ENCODE measurements at places on chromosomes 5 and 9. TPM values are rescaled to one million over a fixed set of nuclear protein-coding genes. Genes with fewer than 3 reads are reported as not detected.

GRCh38 chr9:116361547-116361946 is 208.0 kb downstream of the PAPPA start:
- no peak for DNase-seq

DNA sequence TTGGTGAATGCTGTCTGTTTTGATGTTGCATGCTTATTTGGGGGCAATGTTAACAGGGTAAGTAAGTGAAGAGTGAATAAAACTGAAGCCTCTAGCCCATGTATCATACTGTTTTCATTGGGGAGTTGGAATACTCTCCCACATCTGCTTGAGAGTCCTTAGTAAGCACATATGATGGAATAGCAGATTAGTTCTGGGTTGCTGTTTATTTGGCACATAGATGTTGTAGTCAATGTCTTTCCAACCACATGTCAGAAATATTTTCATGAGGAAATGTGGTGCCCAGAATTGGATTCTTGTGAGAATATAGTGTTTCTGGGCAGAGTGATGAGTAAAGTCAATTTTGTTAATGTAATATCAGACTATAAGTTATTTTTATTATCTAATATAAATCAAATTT is 611.7 kb upstream of the FTMT start:
- no peak for DNase-seq

DNA sequence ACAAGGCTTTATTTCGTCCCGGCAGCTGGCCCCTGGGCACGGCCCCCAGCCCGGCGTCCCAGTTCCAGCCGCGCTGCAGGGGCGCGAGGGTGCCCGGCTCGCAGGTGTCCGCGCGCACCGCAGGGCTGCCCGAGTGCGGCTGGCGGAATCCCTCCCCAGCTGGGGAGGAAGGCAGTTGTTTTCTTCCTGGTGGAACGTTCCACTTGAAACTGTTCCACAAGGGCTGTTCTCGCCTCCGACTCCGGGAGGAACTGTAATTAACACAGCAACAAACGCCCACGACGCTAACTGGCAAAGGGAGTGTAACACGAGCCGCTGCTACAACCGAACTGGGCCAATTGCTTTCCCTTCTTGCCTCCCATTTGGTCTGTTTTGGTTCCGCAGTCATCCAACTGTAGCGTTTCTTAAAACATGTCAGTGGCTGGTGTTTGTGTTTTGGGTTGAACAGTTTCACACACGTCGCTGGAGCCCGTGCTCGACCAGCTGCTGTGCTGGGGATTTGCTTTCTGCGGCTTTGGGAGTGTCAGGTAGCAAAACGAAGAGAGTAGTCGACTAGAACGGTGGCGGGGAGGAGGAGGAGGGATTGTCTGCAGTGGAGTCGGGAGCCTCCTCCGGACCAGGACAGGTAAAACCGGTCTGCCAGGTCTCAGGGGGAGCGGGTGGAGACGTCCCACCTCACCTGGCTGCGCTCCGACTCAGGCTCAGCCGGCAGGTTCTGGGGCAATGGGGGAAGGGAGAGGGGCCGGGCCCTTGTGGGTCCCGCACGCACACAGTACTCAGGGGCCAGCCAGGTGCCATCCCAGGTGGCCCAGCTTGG is 131.6 kb upstream of the NIPBL start:
- DNase-seq = no peak

- no peak for DNase-seq
These were observed 446.3 kb downstream of the ENC1 start for GRCh38 chr5:74194196-74194595.

- DNase-seq = peak; percentile 36
These were observed 36.6 kb upstream of the MYORG start for GRCh38 chr9:34413231-34413852.

DNA sequence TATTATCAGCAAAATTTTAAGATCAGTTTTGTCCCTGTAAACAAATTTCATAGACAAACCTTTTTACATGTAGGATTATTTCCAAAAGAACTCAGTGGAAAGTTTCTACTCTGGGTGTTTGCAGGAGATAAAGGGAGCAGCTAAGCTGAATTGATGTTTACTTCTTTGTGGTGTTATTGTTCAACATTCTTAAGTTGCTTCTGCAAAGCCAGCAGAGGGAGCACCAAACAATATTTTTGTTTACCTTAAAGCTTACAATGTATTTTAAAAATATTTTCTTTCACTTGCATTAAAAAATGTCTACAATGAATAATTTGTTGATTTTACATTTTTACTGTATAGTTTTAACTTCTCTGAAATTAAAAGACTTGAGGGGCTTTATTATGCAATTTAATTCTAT is 135.4 kb downstream of the ATG10 start:
- peak; percentile 27 for DNase-seq

GRCh38 chr5:158301186-158301585 is 442.2 kb upstream of the CLINT1 start:
- DNase-seq = no peak

DNA sequence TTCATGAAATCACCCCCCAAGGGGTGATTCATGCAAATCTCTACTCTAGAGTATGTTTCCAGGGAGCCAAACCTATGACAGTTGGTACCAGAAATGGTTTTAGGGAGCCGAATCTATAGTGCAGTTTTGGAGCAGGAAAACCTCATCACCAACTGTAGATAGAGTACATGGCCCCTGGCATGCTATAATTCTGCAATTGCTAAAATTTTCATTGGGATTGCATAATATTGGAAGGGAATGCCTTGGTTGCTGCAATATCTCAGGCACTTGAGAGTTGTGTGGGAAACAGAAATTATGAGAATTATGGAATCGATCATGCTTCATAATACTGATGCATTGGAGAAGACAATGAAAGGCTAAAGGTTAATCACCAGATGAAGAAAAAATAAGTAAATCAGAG is 148.2 kb upstream of the PLPPR1 start:
- no peak for DNase-seq

GRCh38 chr9:136645903-136646754 is 16.6 kb upstream of the EGFL7 start:
- no peak for DNase-seq

DNA sequence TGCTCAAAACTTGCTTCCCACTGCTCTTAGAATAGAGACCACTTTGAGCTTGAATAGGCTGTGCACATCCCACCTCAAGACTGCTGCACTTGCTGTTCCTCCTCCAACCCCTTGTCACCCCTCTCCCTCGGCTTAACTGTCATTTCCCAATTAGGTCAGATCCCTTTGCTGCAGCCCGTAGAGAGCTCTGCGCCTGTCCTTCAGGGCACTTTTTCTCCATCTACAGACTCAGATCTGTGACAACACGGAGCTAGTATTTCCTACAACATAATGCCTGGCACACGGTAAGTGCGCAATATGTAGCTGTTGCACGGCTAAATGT is 485 bp upstream of the HABP4 start:
- no peak for DNase-seq

DNA sequence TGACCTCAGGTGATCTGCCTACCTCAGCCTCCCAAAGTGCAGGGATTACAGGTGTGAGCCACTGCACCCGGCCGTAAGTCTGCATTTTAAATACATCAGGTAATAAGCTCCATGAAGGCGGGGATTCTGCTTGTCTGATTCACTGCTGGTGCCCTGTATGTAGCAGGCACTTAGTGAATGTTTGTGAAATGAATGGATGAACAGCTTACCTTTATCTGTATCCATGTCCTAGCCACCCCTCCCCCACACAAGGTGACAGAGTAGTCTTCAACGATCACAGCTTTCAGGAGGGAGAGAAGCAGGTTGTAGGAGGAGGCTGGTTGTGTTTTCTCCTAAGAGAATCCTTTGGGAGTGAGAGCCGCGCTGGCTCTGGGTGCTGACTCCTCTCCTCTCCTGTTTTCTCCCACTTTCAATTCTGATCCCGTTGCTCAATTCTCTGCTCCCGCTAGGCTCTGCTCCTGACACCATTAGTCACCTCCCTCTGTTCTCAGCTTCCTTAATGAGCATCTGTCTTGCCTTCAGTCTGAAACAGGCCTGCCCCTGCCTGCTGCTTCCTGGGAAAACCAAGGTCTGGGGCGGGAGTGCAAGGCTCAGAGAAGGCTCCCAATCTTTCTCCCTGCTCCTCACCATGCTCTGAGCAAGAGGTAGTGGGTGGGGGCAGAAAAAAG is 88.8 kb upstream of the CTNNA1 start:
- peak; percentile 21 for DNase-seq

- peak; percentile 41 for DNase-seq
These were observed 68.8 kb downstream of the ELL2 start for GRCh38 chr5:95892784-95893354.

- no peak for DNase-seq
These were observed 317.2 kb upstream of the GRAMD2B start for GRCh38 chr5:126106029-126106428.

DNA sequence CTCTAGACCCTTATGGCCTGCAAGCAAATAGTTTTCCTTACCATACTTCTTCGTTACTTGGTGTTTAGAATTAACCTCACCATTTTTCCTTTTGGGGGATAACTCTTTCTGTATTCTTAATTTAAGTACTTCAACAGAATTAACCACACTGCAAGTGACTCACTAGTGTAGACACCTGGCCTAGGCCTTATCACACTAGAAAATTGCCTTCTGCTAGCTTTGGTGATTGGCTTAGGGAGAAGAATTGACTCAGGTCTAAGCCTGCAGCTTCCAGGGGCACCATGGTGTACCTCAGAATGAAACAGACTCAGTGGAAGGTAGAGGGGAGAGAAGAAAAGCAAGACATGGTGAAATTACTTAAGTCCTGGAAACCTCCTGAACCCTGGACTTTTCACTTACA is 112.8 kb upstream of the HMHB1 start:
- no peak for DNase-seq

DNA sequence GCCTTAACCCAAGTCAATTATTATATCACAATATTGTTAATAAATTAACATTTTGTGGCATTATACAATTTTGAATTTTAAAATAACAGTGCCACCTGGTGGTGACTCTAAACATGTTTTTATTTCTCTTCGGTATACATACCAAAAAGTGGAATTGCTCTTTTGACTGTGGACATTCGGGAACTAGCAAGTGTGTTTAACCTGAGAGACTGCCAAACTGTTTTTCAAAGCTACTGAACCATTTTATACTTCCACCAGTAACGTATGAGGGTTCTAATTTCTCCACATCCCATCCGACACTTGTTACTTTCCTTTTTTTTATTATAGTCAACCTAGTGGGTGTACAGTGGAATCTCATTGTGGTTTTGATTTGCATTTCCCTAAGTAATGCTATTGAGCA is 18.3 kb upstream of the HSDL2 start:
- peak; percentile 48 for DNase-seq

DNA sequence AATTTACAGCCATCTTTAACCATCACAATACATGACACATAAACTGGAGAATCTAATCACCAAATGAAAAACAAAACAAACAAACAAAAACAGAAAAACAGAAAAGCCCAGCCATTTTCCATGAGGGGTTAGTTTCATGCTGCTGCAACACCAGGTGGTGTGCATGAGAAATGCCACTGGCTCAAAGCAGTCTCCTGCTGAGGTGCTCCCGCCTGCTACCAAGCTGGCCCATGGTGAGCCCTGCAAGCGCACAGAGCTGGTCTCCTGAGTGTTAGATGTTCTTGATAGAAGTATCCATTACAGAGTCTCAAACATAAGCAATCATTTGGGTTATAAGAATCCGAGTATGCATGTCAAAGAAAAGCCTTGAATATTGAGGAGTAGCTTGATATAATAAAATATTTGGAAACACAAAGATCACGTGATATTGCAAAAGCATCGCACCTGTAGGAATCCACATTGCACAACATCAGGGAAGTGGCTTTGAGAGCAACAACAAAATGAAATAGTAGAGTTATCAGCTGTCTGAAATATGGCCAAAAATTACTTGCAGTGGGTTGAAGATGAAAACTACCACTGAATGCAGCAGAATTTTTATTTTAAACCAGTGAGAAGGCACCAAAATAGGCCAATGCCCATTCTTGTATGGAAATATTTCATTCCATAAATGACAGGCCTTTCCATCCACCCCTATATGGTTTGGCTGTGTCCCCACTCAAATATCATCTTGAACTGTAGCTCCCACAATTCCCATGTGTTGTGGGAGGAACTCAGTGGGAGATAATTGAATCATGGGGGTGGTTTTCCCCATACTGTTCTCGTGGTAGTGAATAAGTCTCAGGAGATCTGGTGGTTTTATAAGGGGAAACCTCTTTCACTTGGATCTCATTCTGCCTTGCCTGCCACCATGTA is 194.8 kb downstream of the SYK start:
- DNase-seq = no peak

DNA sequence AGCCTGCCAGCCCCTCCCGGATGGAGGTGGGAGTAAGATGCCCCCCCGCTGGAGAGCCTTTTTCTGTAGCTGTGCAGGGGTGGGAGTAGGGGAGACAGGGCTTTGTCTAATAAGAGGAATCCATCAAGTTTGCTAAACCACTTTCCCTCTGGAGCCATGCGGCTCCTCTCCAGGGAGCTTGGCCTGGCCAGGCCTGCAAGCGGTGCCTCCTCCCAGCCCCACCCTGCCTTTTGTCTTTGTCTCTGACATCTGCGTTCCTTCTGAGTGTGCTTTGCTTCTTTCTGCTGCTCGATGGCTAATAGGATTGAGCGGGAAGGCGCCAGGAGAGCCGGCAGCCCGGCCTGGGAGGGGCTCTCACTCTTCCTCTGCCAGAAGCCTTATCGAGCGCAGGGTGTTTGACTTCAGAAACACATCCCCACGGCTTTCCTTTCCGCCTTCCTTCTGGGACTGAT is 26.7 kb upstream of the FCN1 start:
- DNase-seq = no peak

DNA sequence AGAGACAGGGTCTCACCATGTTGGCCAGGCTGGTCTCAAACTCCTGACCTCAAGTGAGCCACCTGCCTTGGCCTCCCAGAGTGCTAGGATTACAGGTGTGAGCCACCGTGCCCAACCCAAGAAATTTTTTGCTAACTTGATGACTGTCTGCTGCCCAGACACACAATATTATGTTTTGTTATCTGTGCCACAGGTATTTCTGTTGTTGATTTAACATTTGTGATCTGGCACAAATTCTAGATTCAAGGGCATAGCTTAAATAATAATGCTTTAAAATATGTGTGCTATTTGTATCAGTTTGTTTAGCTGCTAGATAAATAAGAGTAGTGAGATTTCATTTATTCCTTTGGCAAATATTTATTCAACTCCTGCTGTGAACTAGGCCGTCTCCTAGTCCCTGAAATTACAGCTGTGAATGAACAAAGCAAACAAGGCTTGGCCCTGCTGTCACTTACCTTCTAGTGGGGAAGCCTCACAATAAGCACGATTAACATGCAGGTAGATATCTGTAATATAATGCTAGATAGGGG is 35.3 kb downstream of the GAPVD1 start:
- no peak for DNase-seq

DNA sequence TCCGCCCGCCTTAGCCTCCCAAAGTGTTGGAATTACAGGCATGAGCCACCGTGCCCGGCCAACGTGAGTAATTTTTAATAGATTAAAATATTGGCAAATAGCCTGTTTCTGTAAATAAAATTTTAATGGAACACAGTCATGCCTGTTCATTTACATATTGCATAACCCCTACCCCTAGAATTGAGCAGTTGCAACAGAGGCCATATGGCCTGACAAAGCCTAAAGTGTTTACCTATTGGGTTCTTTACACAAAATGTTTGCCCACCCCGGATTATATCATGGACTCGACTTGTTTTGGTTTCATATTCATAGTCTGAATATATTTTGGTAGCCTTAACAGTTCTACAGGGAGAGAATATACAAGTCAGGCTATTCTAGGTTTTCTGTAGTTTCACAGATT is 5.3 kb downstream of the NSA2 start:
- DNase-seq = no peak

The SH3GLB2 gene
- total RNA-seq = 44.5 TPM

The NUTM2G gene
- total RNA-seq = not detected

The STKLD1 gene
- total RNA-seq = not detected

The QRFP gene
- not detected for total RNA-seq

The UIMC1 gene
- total RNA-seq = 28.4 TPM

The TRPM3 gene
- not detected for total RNA-seq

The TAF11L5 gene
- total RNA-seq = not detected

The FOXD4L6 gene
- total RNA-seq = not detected

The PCDHGA3 gene
- total RNA-seq = 9.1 TPM
